ENCODE measurements at places on chromosomes 11 and 22. TPM values are rescaled to one million over a fixed set of nuclear protein-coding genes. Genes with fewer than 3 reads are reported as not detected.

DNA sequence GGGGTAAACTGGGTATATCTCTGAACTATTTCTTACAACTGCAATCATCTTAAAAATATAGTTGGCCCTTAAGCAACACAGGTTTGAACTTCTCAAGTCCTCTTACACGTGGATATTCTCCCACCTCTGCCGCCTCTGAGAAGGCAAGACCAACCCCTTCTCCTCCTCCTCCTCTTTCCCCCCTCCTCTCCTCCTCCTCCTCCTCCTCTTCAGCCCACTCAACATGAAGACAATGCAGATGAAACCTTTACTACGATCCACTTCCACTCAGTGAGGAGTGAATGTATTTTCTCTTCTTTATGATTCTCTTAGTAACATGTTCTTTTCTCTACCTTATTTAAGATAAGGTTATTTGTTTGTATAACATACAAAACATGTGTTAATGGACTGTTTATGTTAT lies 20.0 kb downstream of the SHANK2 start:
- H3K4me1 ChIP-seq: no peaks in the 10 kb centered on the region
- H3K36me3 ChIP-seq: no peaks in the 10 kb centered on the region
- no peak overlapping the region for H3K4me3 ChIP-seq
- DNase-seq: no peak
- H3K27ac ChIP-seq: no peak overlapping the region

The PAMR1 gene
- 0.08 TPM for total RNA-seq

GRCh38 chr11:127677660-127678425 lies 677.3 kb upstream of the KIRREL3 start:
- H3K4me3 ChIP-seq: no peak overlapping the region
- H3K27me3 ChIP-seq: no peaks in the 10 kb centered on the region
- H3K4me1 ChIP-seq: no peaks in the 10 kb centered on the region
- no peak overlapping the region for H3K27ac ChIP-seq

- H3K27me3 ChIP-seq: no peaks in the 10 kb centered on the region
- H3K4me1 ChIP-seq: no peaks in the 10 kb centered on the region
- no peak overlapping the region for H3K27ac ChIP-seq
- DNase-seq: no peak
Observed at GRCh38 chr22:23677701-23677995, 13.2 kb upstream of the RGL4 start.

The RIN1 gene
- 0.48 TPM for total RNA-seq

GRCh38 chr11:69075421-69076128 lies 26.8 kb downstream of the TPCN2 start:
- H3K36me3 ChIP-seq: peaks cover 15% of the 10 kb centered on the region
- H3K27me3 ChIP-seq: no peaks in the 10 kb centered on the region
- DNase-seq: no peak

GRCh38 chr11:109426442-109427240 lies 4.7 kb downstream of the C11orf87 start:
- peaks cover 5% of the 10 kb centered on the region for H3K27me3 ChIP-seq
- H3K36me3 ChIP-seq: no peaks in the 10 kb centered on the region
- H3K27ac ChIP-seq: no peak overlapping the region
- no peaks in the 10 kb centered on the region for H3K4me1 ChIP-seq
- no peak for DNase-seq

The MUC2 gene
- 0.11 TPM for total RNA-seq

The UBQLN3 gene
- not detected for total RNA-seq

DNA sequence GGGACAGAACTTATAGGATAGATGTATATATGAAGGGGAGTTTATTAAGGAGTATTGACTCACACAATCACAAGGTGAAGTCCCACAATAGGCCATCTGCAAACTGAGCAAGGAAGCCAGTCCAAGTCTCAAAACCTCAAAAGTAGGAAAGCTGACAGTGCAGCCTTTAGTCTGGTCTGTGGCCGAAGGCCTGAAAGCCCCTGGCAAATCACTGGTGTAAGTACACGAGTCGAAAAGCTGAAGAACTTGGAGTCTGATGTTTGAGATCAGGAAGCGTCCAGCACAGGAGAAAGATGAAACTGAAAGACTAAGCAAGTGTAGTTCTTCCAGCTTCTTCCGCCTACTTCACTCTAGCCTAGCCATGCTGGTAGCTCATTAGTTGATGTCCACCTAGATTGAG lies 799.6 kb upstream of the ARHGAP42 start:
- no peak overlapping the region for H3K27ac ChIP-seq
- no peaks in the 10 kb centered on the region for H3K27me3 ChIP-seq
- DNase-seq: no peak
- H3K4me3 ChIP-seq: no peak overlapping the region
- no peaks in the 10 kb centered on the region for H3K36me3 ChIP-seq
- no peaks in the 10 kb centered on the region for H3K4me1 ChIP-seq

The ABCG4 gene
- not detected for total RNA-seq

DNA sequence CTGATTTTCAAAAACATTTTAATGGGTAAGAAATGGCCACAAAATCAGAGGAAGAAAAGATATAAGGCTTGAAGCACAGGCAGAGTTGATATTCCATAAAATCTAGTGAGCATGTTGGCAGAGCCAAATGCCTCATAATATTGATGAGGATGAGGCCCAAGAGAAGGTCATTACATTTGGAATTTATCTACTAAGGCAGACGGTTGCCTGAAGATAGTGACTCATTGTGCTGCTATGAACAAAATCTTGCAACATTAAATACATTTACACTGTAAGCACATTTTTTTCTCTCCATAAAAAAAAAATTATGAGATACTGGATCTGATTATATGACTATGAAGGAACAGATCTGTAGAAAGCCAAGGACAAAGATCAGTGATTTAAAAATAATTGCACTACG lies 881.4 kb upstream of the CHORDC1 start:
- no peaks in the 10 kb centered on the region for H3K27me3 ChIP-seq
- no peaks in the 10 kb centered on the region for H3K36me3 ChIP-seq
- no peak for DNase-seq

The SLC37A2 gene
- total RNA-seq: 3.4 TPM

The KCNK7 gene
- total RNA-seq: 0.54 TPM

DNA sequence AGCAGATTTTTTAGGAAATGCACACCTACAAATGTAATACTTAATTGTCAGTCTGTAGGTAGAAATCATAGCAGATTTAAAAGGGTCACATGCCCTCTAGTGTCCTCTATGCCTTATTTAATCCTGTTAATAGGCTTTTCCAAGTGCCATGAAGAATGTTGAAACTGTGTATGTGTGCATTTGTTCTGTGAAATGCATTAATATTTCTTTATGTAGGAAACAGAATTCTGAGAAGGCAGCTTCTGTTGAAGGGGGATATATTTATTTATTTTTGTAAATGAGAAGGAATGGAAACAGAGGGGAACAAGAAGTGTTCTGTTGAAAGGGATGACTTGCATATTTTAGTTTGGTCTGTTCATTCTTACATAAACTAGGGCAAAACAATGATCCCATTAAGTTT lies 51.0 kb downstream of the SVIP start:
- no peak overlapping the region for H3K27ac ChIP-seq
- H3K4me1 ChIP-seq: peaks cover 11% of the 10 kb centered on the region
- no peak for DNase-seq
- no peaks in the 10 kb centered on the region for H3K36me3 ChIP-seq
- H3K27me3 ChIP-seq: no peaks in the 10 kb centered on the region
- H3K4me3 ChIP-seq: no peak overlapping the region

DNA sequence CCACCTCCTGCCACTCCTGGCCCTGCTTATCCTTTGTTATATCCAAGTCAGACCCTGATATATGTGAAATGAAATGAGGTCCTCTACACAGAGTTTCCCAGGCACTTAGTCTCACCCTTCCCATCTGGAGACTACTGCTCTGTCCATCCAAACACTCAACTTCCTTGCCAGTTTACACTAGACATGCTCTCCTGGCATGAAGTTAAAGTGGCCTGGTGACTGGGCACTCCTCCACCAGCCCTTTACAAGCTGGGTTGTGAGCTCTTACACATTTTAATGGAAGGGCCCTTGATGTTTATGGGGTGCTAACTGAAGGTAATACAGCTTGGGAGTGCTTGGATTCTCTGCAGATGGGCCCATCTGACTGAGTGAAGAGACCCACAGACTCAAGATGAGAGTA lies 216.1 kb upstream of the NARS2 start:
- H3K27me3 ChIP-seq: peaks cover 1% of the 10 kb centered on the region
- no peak overlapping the region for H3K27ac ChIP-seq
- no peaks in the 10 kb centered on the region for H3K4me1 ChIP-seq

The RTN4R gene
- 0.87 TPM for total RNA-seq

GRCh38 chr11:34397120-34397519 lies 39.3 kb upstream of the ABTB2 start:
- no peak overlapping the region for H3K27ac ChIP-seq
- H3K36me3 ChIP-seq: no peaks in the 10 kb centered on the region
- no peak overlapping the region for H3K4me3 ChIP-seq
- no peaks in the 10 kb centered on the region for H3K4me1 ChIP-seq
- H3K27me3 ChIP-seq: no peaks in the 10 kb centered on the region
- DNase-seq: no peak

- H3K4me1 ChIP-seq: no peaks in the 10 kb centered on the region
- H3K4me3 ChIP-seq: no peak overlapping the region
- H3K27ac ChIP-seq: no peak overlapping the region
- H3K36me3 ChIP-seq: no peaks in the 10 kb centered on the region
- DNase-seq: no peak
Observed at GRCh38 chr11:111557425-111558111, 17.0 kb downstream of the LAYN start.

- no peaks in the 10 kb centered on the region for H3K36me3 ChIP-seq
- H3K4me3 ChIP-seq: no peak overlapping the region
- DNase-seq: no peak
- no peaks in the 10 kb centered on the region for H3K4me1 ChIP-seq
- H3K27me3 ChIP-seq: no peaks in the 10 kb centered on the region
- no peak overlapping the region for H3K27ac ChIP-seq
Observed at GRCh38 chr22:24985826-24986214, 33.3 kb downstream of the KIAA1671 start.

- no peak overlapping the region for H3K27ac ChIP-seq
- no peaks in the 10 kb centered on the region for H3K36me3 ChIP-seq
- H3K4me1 ChIP-seq: no peaks in the 10 kb centered on the region
- no peak overlapping the region for H3K4me3 ChIP-seq
Observed at GRCh38 chr22:47355776-47356510, 593.5 kb downstream of the TBC1D22A start.

DNA sequence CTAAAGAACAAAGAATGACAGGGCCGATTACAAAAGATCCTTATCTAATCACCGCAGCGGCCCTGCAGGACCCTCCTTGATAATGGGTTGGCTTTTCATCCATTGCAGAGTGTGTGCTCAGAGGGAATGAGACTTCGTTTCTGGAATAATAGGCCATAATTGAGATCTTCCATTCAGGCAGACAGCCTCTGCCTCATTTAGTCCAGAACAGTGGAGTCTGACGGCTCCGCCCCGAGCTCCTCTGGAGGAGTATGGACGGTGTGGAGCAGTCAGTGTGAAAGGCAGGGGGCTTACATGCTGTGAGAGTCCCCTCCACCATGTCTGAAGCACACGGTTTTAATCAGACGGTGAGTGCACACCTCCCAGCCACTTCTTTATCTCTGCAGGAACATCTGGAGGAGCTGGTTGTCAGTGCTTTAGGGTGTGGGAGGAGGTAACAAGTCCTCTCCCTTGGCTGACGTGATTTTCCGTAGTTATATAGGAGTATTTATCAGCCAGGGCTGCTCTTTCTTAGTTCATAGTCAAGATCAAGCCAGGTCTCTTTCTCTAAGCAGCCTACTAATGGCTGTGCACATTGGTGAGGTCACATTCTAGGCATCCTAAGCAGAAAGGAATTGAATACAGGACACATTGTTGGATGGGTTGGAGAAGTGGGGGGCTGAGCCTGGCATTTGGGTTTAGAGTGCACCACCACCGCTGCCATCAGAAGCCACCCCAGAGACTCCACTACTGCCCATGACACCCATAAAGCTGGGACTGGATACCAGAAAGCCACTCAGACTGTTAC lies 1477.9 kb downstream of the TBC1D22A start:
- no peaks in the 10 kb centered on the region for H3K4me1 ChIP-seq
- H3K36me3 ChIP-seq: no peaks in the 10 kb centered on the region
- H3K4me3 ChIP-seq: no peak overlapping the region
- no peaks in the 10 kb centered on the region for H3K27me3 ChIP-seq

DNA sequence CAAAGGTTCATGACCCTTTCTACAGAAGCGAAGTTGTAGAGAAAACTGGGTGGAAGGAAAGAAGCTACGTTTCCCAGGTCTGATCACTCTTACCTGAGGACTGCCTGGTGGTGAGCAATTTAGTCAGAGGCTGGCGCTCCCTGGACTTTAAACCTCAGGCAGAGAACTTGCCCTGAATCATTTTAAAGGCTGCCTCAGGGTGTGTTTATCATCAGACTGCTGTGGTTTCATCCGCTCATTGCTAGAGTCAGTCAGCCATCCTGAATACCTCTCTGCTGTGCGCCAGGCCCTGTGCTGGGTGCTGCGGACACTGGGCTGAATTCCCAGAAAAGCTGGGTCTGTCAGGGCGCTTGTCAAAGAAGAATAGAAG lies 2.7 kb downstream of the DTX4 start:
- DNase-seq: no peak
- peaks cover 6% of the 10 kb centered on the region for H3K4me1 ChIP-seq
- peak overlapping the region; percentile 93 for H3K4me3 ChIP-seq

The TMEM135 gene
- 15.9 TPM for total RNA-seq

DNA sequence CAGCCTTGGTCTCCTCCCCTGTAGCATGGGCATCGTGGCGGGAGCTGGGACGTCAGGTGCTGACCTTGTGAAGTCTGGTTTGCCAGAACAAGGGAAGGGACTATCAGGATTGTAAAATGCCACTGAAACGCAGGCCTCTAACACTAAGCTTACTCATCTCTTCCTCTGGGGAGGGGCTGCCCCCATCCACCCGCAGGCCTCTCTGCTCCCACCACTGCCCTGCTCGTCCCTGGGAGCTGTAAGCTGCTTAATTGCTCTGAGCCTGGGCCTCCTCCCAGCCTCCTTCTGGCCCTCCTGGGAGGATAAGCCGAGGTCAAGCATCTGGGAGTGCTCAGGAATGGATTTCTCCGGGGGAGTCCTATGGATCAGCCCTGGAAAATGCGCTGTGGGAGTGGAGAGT lies 8.4 kb downstream of the SHISAL1 start:
- H3K4me1 ChIP-seq: no peaks in the 10 kb centered on the region
- DNase-seq: no peak
- H3K27ac ChIP-seq: no peak overlapping the region
- H3K4me3 ChIP-seq: no peak overlapping the region

- no peak for DNase-seq
- H3K4me3 ChIP-seq: no peak overlapping the region
Observed at GRCh38 chr11:8122173-8122764, 41.3 kb downstream of the TUB start.

GRCh38 chr11:122799406-122800105 lies 38.7 kb upstream of the CRTAM start:
- H3K27ac ChIP-seq: no peak overlapping the region
- no peaks in the 10 kb centered on the region for H3K27me3 ChIP-seq
- no peaks in the 10 kb centered on the region for H3K36me3 ChIP-seq
- no peak for DNase-seq
- peaks cover 9% of the 10 kb centered on the region for H3K4me1 ChIP-seq
- H3K4me3 ChIP-seq: no peak overlapping the region
